ENCODE measurements at places on chromosomes 4 and X.
A peak's percentile ranks its signal among the peaks of the same experiment; 100 is the strongest.

DNA sequence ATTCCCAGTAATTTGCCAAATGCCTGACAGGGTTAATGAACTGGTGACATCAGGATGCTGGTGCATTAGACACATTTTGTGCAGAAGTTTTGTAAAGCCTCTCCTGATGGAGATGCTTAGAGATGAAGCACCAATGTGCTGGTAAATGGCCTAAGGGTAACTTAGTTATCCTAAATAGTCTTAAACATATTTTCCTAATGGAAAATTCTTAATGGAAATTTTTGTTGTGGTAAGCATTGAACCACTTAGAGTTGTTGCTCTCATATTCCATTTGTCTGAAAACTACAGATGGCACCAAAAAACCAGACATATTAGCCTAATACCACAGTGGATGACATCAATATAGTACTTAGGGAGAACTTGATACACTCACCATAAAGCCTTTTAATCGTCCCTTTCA lies 154.5 kb upstream of the ANK2 start:
- DNase-seq, result no peak

- no peak for DNase-seq
Measured at GRCh38 chr4:140059159-140059558, 94.8 kb downstream of the MAML3 start.

- DNase-seq, result peak; percentile 37
Measured at GRCh38 chrX:128816919-128817318, 706.4 kb downstream of the SMARCA1 start.

- no peak for DNase-seq
Measured at GRCh38 chrX:106932492-106932923, 12.3 kb downstream of the CLDN2 start.

- DNase-seq, result peak; percentile 14
Measured at GRCh38 chr4:91113130-91113706, 986.0 kb downstream of the CCSER1 start.

- DNase-seq, result no peak
Measured at GRCh38 chrX:69027181-69028005, 137.9 kb downstream of the PJA1 start.
